ENCODE measurements at places on chromosomes 1 and 21. TPM values are rescaled to one million over a fixed set of nuclear protein-coding genes. Genes with fewer than 3 reads are reported as not detected.

The CASQ1 gene
- 0.25 TPM for total RNA-seq

The RHBDL2 gene
- not detected for total RNA-seq

DNA sequence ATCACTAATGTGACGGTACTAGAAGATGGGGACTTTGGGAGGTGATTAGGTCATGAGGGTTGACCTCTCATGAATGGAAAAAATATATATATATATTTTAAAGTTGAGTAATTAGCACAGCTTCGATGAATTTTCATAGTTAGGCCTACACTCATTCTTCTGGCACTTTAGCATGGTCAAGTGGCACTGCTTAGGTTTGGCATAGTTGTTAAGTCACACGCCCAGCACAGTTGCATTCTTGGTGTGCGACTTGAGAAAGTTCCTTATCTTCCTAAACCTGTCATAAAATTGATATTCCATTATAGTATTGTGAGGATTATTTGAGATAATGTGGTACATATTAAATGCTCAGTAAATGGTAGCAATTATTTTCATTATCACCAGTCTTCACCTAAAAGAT, 47.7 kb downstream of the MAN1A2 start:
- no peak for DNase-seq

- DNase-seq, result no peak
These were observed 3.4 kb downstream of the ILF2 start for GRCh38 chr1:153667439-153667838.

GRCh38 chr1:16980473-16981268, at the start of gene MFAP2:
Gene MFAP2, minus strand, starts transcription at chr1:16980620. Its CDS starts 2,347 bp downstream, at chr1:16978273.
- DNase-seq, result no peak
